ENCODE measurements at places on chromosomes 6 and 20.
A peak's percentile ranks its signal among the peaks of the same experiment; 100 is the strongest.

GRCh38 chr20:3802524-3803239 lies 6.6 kb downstream of the CDC25B start:
- DNase-seq: no peak

GRCh38 chr20:17615645-17616479 lies 46.0 kb downstream of the DSTN start:
- no peak for DNase-seq

GRCh38 chr6:395432-396125 lies 4.0 kb downstream of the IRF4 start:
- DNase-seq: no peak

DNA sequence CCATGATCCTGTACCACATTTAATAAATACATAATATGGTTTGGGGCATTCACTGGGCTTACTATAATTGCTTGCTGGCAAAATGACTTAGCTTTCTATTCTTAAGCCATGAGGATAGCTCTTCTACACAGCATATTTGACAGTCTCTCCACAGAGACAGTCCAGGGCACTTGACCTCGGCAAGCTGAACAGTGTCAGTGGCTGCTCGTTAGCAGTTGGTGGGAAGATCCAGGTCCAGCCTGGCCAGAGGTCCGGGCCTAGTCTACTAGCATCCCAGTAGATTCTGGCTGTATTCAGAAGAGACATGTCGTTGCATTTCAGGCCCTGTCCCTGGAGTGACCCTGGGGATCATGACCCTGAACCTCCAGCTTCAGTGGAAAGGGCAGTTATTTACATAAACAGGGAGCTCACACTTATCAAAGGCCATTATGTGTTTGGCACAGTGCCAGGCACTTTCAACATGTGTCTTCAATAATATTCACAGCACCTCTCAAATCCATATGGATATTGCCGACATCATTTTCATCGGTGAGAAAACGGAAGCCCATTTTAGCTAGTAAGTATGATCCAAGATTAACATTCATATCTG lies 139.0 kb downstream of the IMPG1 start:
- DNase-seq: no peak

GRCh38 chr20:62956387-62957135 lies 4.1 kb downstream of the SLC17A9 start:
- no peak for DNase-seq

DNA sequence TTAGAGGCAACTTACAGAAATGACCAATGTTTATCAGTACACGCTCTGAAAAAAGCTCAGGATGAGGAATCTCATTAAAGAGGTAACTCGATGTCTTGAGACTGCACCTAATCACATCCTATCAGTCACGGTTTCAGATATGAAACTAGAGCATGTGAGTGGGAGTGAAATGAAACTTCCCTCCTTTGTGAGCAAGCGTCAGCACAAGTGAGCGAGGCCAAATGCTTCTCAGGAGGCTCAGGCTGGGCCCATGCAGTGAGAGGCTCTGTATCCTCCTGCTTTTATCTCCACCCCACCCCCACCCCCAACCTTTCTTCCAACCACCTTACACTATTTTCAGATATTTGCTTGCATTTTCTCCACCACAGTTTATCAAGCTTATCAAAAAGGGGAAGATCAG lies 140.8 kb upstream of the RIMS1 start:
- DNase-seq: no peak

DNA sequence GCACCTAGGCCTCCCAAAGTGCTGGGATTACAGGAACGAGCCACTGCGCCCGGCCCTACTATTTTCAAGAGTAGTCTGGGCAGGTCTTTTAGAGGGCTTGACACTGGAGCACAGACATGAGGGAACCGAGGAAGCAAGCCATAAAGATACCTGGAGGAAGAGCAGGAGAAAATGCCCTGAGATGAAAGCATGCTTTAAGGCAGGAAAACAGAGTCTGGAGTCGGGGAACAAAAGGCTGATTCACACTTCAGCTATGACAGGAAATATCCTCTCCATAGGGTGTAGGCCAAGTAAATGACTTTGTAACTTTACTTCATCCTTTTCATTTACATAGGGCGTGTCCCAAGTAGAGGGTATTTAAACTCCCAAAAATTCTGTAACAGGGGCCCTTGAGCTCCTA lies 4.3 kb upstream of the SERINC3 start:
- DNase-seq: peak; percentile 65

DNA sequence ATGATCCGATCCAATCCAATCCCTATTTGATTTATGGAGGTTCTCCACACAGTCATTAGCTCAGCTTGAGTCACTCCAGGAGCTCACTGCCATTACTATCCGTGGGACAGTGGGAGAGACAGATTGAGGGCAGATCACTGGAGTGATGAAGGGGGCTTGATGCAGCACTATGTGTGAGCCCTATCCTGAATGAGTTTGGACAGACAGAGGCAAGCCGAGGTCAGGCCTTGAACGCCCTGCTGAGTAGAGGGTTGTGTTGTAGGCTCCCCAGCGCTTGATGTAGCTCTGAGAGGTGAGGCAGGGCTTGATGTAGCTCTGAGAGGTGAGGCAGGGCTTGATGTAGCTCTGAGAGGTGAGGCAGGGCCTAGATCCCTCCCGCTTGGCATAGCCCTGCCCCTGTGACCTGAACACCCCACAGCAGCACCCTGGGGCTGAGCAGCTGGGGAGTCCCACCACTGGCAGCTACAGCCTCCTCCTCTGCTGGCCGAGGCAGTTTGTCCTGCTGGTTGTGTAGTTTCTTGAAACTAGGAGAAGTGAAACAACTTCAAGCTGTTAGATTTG lies 58.7 kb downstream of the ZFAND3 start:
- DNase-seq: no peak

GRCh38 chr6:39610221-39610620 lies 115.0 kb downstream of the KIF6 start:
- DNase-seq: peak; percentile 28

DNA sequence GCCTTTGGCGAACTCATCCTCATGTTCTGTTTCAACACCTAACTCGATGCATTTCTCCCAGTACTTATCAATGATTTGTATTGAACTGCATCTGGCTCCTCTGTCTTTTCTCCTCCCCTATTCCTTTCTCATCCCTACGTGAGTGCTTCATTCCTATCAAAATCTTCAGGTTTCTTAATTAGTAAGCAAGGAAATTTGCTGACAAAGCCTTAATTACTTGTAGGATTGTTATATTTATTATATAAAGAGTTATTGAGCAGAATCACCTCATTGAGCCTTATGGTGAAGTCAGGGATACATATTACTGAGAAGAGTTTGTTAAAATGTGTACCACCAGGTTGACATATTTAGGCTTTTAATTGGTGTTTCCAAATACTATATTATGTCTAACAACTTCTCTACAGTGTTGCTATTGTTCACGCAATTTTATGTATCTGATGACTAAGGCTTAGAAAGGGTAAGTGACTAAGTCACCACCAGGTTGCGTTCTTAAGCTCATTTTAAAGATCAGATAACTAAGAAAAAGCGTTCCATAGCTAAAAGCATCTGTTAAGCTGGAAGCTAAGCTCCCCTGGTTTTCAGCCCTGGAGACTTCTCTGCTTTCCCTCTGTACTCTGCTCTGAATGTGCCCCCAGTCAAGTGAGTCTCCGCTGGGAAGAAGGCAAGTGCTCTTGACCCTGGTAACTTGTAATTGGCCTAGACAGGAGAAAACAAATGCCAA lies 18.9 kb downstream of the SCGN start:
- DNase-seq: no peak

DNA sequence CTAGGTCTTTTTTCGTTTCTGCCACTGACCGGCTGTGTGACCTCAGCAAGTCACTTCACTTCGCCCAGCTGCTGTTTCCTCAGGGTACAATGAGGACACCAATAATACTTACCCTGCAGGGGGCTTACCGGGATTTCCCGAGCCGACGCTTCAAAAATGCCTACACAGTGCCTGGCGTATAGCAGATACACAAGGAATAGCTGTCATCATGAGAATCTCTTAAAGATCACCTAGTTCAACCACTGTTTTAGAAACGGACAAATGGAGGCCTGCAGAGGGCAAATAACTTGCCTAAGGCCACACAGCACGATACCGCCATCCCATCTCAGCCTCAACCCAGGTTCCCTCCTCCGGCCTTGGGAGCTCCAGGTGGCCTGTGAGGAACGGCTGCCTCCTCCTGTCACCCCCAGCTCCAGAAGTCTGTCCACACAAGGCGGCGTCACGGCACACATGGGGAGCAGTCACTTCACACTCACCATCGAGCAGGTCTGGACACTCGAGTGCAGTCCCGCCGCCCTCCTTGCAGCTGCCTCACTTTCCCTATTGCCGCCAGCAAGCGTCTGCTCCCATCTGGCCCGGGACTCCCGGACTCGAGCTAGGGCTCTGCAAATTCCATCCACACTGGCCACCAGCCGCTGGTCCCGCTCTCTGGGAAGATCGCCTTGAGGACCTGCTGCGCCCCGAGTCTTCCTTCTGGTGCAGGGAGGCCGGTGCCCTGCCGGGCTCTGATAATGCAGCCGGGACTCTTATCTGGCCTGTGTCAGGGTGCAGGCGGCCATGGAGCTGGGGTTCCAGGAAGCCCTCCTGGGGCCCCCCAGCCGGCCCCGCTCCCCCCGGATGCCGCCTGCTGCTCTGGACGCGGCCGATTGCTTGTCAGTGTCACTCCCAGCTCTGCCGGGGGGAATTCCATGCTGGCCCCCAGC lies at the start of gene RIPOR3:
RIPOR3 (minus strand) TSS at position 893 of the 923 bp plus-strand sequence; CDS start at position 479, 414 bp downstream.
- peak; percentile 76 for DNase-seq

GRCh38 chr6:160781298-160781697 lies 79.3 kb downstream of the PLG start:
- DNase-seq: no peak

DNA sequence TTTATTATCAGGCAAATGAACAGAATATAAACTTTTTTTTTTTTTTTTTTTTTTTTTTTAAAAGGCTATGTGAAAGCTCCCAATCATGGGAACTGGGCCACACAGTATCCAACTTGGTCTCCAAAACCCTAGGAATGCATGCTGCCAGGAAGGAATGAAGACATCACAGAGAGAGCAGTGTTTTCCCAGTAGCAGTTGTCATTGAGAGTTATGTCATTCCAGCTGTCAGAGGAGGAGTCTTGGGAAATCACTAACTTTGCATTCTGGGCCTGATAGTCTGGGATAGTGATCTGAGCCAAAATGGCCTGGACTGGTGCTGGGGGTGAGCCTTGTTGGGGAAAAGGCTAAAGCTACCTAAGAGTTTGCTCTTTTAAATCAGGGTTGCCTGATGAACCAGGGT lies 231.3 kb upstream of the MAP3K7 start:
- DNase-seq: no peak

- no peak for DNase-seq
Measured at GRCh38 chr20:21832442-21833385, 127.2 kb downstream of the PAX1 start.

GRCh38 chr6:37083243-37084138 lies 78.0 kb downstream of the FGD2 start:
- peak; percentile 94 for DNase-seq

DNA sequence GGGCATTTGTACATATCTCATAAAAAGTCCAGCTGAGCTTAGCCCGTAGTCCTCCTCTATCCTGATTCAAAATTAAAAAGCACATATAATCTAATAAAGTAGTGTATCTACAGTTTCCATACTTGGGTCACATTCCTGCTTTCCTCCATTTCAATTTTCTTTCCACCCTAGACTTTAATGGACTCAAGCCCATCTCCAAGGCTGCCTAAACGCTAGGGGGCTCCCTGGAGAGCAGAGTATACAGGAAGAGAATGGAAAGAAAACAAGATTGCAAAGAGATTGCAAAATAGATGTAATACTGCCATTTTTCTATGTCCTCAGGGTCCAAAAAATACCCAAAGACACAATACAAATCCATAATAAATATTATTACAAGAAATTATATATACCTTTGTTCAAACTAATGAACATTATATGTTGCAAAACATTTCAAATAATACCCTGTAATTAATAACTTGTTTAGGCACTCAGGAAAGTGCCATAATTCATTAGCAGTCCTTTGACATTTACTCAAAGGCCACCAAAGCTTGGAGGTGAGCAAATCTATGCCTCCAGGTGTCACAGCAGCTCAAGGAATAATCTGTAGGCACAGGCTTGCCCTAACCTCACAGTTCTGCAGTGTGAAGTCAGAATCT lies 2.4 kb upstream of the MCM3 start:
- DNase-seq: peak; percentile 88

DNA sequence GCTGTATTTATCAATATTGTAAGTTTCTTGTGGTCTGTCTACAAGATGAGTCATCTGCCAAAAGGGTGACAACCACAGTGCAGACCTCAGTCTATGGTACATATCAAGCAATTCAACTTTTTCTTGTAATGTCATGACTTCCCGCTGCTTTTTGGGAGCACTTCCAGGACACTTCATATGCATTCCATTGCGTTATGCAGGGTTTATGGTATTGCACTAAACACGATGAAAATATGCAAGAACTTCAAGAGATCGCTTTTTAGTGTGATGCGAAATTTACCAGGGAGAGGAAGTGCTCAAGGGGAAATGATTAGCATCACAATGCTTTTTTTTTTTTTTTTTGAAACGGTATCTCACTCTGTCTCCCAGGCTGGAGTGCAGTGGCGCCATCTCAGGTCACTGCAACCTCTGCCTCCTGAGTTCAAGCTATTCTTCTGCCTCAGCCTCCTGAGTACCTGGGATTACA lies 166.5 kb downstream of the TFAP2A start:
- DNase-seq: peak; percentile 23

GRCh38 chr20:38831995-38832620 lies 26.6 kb downstream of the PPP1R16B start:
- DNase-seq: no peak

GRCh38 chr6:54595844-54596243 lies 250.7 kb upstream of the FAM83B start:
- DNase-seq: peak; percentile 84

- DNase-seq: no peak
Measured at GRCh38 chr6:37799263-37799644, 20.3 kb upstream of the ZFAND3 start.

DNA sequence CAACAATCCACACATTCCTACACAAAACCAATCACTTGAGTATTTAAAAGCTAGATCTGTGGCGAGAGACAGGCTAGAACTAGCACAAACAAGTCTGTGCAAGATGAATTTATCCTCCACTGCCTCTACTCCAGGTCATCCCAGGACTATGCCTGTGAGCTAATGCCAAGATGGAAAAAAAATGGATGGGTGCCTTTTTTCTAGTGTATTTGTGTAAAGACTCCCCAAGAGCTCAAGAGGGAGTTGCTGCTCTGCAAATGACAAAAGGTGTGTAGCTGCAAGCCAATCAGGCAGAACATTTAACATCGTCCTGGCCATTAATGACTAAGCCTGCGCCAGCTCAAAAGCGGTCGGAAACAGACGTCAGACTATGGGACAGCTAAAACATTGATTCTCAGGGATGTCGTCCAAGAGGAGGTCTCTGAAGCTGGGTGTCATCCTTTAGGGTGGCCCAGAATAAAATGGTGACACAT lies 21.9 kb downstream of the ATXN1 start:
- no peak for DNase-seq

- DNase-seq: peak; percentile 11
Measured at GRCh38 chr20:44886828-44887227, 1.3 kb downstream of the YWHAB start.

DNA sequence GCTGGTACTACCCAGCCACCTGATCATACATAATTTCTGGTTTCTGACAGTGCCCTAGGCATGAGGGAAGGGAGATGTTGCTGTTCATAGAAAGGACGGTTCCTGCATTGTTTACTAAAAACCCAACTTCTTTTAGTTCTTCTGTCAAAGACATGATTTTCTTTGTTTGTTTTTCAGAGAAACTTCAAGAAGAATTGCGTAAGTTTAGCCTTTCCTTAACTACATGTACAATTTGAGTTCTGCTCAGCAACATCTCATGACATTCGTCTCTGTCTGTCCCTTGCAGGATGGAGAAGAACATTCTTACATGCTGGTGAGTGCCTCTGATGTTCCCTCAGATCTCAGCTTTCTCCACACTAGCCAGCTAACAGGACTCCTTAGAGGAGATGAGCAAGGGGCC lies 8.0 kb downstream of the BTN2A1 start:
- DNase-seq: no peak
